ENCODE measurements at places on chromosomes 16 and 17.

DNA sequence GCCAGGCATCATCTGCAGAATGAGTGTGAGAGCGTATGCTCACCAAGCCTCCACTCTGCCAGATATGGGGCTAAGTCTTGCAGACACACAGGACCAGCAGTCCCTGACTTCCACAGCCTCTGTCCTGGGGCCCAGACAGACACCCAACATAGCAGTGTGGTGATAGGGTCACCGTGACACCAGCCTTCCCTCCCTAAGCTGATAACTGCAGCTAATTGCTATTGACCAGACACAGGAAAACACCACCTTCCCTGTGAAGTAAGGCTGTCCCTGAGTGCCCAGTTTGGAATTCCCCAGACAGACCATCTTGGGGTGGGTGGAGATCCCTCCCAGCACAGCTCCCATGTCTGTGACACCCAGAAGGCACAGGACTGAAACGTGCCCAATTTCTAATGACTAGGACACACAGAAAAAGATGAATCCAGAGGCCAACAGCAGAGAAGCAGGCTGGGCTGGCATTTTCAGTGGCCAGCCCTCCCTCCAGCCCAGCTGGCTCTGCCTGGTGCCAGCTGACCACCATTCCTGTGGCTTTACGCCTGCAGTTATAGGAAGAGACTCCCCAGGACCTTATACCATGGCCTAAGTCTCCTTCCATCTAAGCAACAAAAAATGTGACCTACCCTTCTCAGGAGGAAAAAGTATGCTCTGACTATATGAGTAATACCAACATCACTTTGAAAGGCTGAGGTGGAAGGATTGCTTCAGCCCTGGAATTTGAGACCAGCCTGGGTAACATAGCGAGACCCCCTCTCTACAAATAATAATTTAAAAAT is 30.3 kb downstream of the ATPAF2 start:
- DNase-seq: no peak

- no peak for DNase-seq
Observed at GRCh38 chr16:88390735-88391134, 8.0 kb downstream of the ZNF469 start.

DNA sequence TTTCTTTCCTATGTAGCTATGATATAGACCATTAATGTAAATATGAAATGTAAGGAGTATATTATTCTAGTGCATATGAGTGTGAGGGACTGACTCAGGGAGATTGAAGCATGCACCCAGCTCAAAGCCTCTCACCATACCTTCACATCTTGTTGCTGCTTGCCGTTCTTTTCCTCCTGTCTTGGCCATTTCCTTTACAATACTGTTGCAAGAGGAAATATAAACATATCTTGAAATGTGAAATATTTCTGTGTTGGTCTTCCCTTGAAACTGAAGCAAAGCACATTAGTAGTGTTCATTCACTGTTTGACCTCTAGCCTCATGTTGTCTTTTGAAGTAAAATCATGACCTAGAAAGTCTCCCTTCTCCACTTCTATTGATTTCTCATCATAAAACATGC is 46.6 kb downstream of the PHKB start:
- DNase-seq: no peak

DNA sequence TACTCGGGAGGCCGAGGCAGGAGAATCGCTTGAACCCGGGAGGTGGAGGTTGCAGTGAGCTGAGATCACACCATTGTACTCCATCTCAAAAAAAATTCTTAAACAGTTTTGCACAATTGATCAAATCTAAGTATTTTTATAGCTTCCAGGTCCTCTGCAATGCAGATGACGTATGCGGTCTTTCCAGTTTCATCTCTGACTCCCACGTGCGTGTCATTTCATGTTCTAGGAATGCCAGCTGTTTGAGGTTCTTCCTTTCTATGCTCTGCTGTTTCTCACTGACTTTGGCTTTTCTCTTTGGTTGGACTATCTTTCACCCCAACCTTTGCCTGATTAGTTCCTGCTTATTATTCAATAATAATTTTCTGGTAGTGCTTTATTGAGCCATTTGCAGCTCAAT is 16.2 kb downstream of the CHP2 start:
- no peak for DNase-seq

DNA sequence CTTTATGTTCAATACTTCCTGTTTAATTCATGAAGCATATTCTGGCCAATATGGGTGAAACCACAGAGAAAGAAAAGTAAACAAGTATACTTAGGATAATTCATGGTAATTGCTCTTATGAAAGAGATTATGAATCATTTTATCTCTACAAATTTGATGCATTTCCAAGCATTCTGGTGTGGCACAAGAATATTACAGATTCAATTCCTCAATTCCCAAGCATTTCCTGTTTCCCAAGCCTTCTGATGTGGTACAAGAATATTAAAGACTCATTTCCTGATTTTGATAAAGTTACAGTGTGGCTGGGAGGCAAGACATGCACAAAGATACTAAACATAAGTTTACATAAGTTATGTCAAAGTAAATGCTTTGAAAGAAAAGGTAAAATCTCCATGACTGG is 126.1 kb upstream of the NUDT7 start:
- no peak for DNase-seq

DNA sequence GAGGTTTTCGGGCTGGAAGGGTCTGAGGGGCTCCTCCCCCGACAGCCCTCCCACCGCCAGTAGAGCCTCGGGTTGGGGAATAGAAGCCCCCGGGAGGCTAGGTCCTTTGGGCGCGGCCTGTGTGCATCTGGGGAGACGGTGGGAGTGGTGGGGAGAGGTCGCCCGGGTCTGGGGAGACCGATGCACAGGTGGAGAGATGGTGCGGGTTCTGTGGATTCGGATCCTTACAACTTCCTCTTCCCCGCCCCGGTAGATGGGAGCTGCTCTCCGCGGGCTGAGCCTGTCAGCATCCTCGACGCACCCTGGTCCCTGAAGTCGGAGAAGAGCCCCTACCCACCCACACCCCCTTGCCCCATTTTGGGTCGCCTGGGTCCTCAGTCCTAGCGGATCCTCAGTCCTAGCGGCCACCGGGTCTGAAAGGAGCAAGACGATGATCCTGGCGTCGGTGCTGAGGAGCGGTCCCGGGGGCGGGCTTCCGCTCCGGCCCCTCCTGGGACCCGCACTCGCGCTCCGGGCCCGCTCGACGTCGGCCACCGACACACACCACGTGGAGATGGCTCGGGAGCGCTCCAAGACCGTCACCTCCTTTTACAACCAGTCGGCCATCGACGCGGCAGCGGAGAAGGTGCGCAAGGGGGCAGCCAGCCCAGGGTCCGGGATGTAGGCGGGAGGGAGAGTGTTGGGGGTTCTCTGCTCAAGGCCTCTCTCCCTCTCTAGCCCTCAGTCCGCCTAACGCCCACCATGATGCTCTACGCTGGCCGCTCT is 790 bp downstream of the BCKDK start:
- no peak for DNase-seq

- no peak for DNase-seq
Observed at GRCh38 chr16:30082545-30083090, 6.8 kb downstream of the PPP4C start.

GRCh38 chr16:12829096-12829888 is 25.6 kb upstream of the CPPED1 start:
- no peak for DNase-seq

DNA sequence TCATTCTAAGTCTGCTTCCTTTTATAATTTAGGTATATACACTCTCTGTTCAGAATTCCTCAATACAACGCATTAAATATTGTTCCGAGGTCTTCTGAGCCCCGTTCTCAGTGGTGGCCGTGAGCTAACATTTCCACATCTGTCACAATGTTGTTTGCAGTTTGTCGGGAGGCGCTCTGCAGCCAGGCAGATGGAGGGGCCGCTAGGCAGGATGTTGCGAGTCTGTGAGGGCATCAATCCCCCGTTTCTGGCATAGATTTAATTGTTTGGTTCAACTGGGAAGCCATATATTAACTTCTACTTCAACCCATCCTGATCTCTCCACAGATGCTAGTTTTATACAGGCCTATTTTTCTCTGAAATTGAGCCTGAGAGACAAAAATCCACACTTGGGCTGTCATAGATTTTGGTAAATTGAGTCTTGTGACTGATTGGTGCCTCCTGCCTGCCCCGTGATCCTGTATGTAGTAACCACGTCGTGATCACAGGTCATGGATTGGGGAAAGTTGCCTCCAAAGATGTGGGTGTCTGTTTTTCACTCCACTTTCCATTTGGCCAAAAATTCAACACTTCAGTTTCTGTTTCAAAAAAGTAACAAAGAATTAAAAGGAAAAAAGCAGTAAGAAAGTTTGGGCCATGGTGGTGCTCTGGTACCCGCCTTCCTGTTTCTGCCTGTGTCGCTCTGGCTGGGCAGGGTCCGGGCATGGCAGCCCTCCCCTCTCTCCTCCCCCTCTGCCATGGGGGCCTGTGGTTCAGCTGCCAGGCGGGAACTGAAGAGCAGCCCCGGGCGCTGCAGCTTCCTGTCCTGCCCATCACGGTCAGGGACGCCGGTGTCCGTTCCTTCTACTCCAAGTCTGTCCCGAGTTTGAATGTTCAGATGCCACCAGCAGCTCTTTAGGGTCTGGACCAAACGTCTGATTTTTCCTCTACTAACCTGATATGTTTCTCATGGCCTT is 41.5 kb downstream of the RPTOR start:
- DNase-seq: no peak

- no peak for DNase-seq
Observed at GRCh38 chr17:70320673-70321345, 151.5 kb downstream of the KCNJ2 start.

DNA sequence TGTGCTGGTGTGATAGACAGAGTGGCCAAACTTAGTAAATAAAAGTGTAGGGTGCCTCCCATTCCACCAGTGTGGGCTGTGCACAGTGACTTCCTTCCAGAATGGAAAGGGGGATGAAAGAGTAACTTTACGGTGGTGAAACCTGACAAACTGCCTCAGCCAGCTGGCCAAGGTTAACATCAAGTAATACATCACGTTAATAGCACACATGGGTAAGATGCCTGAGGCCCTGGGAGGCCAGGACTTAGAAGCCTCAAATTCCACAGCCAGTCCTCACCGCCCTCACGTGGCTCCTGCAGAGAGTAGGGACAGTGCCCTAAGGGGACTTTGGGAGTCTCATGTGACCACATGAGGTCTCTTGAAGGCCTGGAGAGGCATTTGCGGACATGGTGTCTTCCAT is 14.1 kb downstream of the RMI2 start:
- no peak for DNase-seq

GRCh38 chr17:65154770-65155589 is 17.8 kb downstream of the RGS9 start:
- DNase-seq: no peak

DNA sequence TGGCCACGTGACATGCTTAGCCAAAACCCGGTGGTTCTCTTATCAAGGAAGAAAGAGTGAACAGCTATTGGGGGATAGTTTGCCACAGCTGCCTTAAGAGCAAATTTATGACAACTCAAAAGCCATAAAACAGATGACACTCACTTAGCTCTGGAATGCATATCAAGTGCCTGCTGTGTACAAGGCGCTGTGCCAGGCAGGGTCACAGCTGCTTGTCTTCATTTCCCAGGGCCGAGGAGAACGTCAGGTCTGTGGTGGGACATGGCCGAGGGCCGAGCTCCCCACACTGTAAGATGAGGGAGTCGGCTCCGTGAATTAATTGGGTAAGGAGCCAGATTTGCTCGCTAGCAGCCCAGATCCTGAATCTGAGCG is 14.0 kb downstream of the EEF2K start:
- no peak for DNase-seq

DNA sequence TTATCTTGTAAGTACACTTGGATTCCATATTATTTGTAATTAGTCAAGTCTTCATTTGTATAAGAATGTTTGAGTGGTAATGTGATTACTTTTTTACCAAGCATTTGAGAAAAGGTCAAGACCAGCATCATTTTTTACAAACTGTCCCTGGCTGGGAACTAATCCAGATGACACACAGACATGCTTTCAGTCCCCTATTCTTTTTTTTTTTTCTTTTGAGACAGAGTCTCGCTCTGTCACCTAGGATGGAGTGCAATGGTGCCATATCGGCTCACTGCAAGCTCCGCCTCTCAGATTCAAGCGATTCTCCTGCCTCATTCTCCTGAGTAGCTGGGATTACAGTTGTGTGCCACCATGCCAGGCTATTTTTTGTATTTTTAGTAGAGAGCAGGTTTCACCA is 4.5 kb downstream of the DERL2 start:
- no peak for DNase-seq

- no peak for DNase-seq
Observed at GRCh38 chr17:41813699-41814124, 908 bp downstream of the FKBP10 start.

DNA sequence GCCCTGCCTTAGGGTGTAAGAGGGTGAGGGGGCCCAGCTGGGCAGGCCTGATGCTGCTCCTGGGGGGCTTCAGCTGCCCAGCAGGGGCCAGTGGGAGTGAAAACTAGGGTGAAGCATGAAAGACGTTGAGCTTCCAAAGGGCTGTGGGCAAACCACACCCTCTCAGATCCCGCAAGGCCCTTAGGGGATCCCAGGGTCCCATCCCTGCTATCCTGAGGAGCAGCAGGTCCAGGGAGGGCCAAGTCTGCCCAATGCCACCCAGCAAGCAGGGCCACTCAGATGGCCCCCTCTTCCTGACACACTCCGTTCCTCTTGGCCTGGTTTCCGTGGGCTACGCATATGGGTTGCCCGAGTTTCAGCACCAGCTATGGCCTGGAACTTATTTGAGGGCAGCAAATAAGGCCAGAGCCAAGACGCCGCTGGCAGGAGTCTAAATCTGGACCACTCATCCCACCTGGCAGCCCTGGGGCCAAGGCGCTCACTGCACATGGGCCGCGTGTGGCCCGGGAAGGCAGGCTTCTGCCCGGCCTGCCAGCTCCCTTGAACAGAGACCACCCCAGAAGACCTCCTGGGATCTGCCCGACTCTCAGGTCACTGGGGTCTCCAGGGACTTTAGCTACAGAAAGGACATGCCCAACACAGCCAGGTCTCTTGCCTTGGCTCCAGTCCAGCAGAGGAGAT is 4.2 kb downstream of the ATP2A3 start:
- DNase-seq: no peak

DNA sequence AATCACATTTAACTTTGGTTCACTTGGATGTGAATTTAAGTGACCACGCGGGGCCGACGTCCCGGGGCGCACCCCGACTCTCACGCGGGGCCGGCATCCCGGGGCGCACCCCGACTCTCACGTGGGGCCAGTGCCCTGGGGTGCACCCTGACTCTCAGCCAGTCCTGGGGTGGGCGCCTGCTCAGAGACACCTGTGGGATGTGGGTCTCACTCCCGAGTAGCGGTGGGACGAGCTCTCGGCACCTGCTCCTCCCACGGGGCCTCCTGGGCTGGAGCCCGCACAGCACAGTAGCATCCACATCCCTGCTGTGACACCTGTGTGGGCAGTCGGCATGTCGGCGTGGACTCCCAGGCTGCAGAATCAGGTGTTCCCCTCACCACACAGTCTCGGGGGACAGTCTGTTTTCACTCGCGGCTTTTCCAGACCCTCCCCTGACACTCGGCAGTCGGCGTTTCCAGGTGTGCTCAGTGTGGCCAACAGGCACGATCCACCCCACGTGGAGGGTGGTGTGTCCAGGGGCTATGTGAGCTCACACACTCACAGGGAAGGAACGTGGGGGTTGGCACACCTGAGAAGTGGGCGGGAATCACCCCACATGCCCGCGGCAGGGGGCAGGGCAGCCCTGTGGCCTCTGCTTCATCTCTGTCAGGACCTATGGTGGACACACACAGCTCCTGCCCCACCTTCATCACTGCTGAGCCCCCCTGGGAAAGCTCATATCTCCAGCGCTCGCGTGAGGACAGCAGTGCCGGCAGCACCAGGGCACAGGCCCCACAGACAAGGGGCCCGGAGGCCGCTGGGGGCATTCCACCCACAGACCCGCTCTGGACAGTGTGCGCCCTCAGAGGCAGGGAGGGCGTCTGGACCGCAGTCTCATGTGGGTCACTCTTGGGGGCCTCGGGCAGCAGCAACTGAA is 51.8 kb downstream of the LMF1 start:
- no peak for DNase-seq

GRCh38 chr17:7486181-7486580 is 2.0 kb downstream of the POLR2A start:
- DNase-seq: no peak

Data from activated gamma-delta T cell treated with Interleukin-2 at 50 U/mL for 16 hours (primary cell).